ENCODE measurements at places on chromosomes 2 and 18.

- no peak for DNase-seq
These were observed 396.7 kb upstream of the HS6ST1 start for GRCh38 chr2:128715360-128715759.

- no peak for DNase-seq
These were observed 212.7 kb downstream of the ALPK2 start for GRCh38 chr18:58416014-58416703.

DNA sequence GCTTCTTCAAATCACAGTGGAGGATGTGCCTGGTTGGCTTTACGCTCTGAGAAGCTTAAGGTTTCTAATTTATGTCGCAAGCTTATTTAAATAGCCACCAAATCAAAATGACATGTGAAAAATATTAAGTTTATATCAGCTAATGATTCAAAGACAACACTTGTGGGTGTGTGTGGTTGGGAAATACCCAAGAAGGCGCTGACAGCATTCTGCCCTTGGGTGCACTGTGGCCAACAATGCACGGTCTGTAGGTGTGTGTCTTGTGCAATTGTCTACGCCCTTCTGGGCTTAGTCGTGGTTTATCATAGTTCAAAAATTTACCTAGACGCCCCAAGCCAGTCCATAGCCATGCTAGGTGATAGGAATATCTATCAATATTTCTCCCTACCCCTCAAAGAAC is 60.9 kb downstream of the KCTD1 start:
- DNase-seq = peak; percentile 37

- no peak for DNase-seq
These were observed 135.0 kb upstream of the TTC39C start for GRCh38 chr18:23879544-23879943.

- no peak for DNase-seq
These were observed 62.3 kb downstream of the PLEKHA3 start for GRCh38 chr2:178542569-178542968.

DNA sequence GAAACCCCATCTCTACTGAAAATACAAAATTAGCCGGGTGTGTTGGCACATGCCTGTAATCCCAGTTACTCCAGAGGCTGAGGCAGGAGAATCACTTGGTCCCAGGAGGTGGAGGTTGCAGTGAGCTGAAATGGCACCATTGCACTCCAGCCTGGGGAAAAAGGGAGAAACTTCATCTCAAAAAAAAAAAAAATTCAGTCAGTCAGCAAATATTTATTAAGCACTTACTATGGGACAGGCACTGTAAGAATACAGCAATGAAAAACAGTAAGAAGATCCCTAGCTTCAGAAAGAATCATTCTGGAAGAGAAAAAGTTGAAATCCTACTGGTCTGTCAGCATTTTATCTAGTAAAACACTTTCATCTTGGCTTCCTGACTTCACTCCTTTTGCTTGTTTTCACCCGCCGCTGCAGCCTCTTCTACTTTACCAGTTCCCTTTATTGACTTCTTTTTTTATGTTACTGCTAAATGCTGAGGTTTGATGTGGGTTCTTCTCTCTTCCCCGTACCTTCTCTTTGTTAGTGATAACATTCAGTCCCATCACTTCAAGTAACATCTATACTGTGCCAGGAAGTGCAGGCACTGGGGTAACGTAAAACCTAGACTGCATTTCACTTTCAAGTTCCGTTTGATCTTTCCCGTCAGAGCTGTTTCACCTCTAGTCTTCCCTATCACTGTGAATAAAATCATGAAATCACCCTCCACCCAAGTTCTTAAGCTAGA is 10.8 kb upstream of the TAF4B start:
- no peak for DNase-seq
